ENCODE measurements at places on chromosomes 1 and 21. TPM values are rescaled to one million over a fixed set of nuclear protein-coding genes. Genes with fewer than 3 reads are reported as not detected.

- no peak for DNase-seq
Measured at GRCh38 chr1:244207935-244208244, 156.8 kb downstream of the ZBTB18 start.

DNA sequence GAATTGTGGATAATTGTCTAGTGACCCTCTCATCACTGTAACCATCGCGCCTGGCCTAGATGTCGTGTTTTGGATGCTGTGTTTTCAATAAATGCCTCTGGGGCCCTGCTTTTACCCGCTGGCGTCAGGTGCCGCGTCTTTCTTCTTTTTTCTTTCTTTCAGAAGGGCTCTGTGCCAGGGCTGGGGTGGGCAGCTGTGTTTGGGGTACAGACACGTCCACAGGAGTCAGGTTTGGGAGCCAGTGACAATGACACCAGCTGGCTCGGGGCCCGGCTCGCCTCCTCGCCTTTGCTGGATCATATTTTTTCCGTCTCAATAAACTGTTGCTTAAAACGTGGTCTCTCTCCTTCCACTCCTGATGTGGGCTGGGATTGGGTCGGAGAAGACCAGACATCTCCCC is 16.1 kb downstream of the TMEM201 start:
- no peak for DNase-seq

DNA sequence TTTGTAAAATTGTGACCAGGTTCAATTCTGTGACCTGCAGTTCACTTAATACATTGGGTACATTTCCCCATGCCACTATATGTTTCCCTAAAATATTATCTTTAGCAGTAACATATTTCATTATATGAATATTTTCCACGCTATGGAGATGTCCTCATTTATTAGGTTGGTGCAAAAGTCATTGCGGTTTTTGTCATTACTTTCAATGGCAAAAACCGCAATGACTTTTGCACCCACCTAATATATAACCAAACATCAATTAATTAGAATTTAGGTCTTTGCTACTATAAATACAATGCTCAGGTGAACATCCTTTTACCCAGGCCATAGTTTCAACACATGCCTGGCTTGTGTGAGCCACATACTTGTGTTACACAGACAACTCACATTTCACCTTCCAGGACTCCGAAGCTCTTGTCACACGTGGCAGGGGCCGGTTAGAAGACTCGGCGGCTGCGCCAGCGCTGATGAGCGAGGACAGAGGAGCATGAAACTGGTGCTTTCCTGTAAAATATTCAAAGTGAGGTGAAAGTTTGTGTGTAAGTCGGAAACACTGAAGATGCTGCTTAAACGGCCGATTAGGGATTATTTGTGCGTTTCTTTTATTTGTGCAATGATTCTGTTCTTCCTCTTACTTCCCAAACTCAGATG is 215.5 kb downstream of the KIF26B start:
- DNase-seq, result no peak

DSCAM gene
- not detected for total RNA-seq

DNA sequence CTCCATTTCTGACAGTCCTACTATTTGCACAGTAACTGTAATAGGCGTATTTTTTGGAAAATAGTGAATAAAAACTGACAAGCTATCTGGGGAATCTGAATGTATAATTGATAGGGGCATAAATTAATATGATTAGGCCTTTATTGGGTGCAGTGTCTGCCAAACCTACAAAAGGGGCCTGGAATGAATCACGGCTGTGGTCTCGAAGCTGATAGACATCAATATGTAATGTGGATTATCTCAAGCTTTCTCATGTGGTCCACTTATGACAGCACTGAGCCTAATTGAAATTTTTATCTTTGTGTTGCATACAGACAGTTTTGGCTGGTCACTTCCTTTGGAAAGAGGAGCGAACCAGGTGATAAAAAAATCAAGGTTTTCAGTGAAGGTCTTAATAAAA is 450.4 kb downstream of the GPATCH2 start:
- DNase-seq, result no peak

SPATA6 gene
- total RNA-seq, result 15.2 TPM

GRCh38 chr1:234702342-234703000 is 92.5 kb upstream of the IRF2BP2 start:
- DNase-seq, result peak; percentile 61

DNA sequence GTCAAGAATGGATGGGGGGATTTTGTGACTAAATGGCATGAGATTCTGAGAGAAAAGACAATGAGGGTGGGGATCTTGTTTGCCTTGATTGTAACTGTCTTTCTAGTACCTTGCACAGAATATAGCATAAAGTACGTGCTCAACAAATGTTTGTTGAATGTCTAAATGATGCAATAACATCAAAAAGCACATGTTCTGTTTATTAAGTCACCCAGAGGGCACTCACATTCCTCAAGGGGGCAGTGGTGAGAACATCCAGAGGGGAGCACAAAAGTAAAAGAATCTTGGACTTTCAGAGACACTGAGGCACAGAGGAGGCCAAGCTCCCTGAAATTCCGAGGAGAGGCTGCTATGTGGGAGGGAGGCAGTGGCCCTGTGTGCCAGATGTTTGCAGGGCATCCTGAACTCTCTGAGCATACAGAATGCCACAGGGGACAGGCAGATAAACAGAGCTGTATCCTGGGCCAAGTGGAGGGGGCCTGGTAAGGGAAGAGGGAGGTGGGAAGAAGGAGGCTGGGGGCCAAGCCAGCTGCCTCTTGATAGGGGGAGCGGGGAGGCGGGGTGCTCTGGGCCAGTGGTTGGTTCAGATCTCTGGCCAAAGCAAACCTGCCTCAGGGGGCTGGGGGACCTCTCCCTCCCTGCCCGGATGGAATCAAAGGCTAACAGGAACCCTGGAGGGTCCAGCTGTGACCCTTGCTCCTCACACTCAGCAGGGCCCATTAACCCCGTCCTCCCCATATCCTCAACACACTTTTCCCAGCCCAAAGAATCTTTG is 6.5 kb upstream of the ATP1A2 start:
- no peak for DNase-seq

PDZK1 gene
- total RNA-seq, result 0.65 TPM

KRTAP21-2 gene
- total RNA-seq, result not detected

GRCh38 chr1:33021567-33022431 is 14.9 kb downstream of the AK2 start:
- no peak for DNase-seq

DNA sequence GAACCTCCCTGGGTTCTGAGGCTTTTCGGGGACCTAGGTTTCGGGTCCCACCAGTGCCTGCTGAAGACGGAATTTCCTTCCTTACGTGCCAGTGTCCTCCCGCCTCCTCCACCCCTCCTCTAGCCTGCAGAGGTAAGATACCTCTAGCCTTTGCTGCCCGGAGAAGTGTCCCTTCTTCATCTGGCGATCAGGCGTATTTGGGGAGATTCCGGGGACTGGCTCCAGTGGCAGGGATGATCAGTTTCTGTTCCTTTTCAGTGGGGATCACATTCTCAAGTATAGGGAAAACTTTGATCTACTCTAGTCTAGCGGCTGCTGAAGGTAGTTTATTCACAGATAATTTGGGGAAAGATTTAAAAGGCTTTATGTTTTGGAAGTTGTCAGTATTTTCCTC is 674 bp downstream of the CEP350 start:
- no peak for DNase-seq

GRCh38 chr1:87830432-87830978 is 501.8 kb downstream of the LMO4 start:
- no peak for DNase-seq

GRCh38 chr1:3632298-3632697 is 7.5 kb downstream of the TPRG1L start:
- DNase-seq, result no peak

DNA sequence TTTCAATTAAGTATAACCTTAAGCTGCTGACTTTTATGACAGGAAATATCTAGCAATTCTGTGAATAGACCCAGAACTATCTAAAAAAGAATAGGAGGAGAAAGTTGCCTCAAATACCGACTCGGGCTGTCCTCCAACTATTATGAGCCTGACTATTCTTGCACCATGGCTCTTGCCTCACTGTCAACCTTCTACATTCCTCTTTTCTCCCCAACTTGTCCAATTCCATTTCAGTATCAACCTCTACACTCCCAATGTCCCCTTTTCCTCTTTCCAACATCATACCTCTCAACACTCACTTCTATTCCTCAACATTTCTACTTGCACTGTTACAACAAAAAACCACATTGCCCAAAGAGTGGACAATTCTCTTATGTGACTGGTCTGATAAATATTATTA is 2.3 kb downstream of the ZZZ3 start:
- no peak for DNase-seq

KRTAP13-4 gene
- total RNA-seq, result not detected

DNA sequence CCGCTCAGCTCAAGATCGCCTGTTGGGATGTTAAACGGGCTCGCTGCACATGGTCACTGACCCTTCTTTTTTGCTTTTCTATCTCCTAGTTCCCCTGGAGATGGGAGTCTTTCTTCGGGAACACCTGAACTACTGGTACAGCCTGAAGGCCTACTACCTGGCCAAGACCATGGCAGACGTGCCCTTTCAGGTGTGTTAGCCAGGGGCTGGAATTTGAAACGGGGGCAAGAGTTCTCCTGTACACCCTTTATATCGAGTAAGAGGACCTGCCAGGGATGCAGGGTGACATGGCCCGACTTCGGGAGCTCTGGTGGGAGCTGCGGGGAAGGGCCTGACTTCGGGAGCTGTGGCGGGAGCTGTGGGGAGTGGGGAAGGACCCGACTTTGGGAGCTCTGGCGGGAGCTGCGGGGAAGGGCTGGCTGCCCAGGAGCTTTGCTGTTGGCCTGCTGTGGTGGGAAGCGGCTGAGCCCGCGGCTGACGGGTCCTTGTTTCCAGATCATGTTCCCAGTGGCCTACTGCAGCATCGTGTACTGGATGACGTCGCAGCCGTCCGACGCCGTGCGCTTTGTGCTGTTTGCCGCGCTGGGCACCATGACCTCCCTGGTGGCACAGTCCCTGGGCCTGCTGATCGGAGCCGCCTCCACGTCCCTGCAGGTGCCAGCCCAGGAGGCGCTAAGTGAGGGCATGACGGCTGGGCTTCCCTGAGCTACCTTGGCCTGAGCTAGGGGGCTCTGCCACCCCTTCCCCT is 24.0 kb downstream of the TFF3 start:
- DNase-seq, result no peak

TNFRSF9 gene
- total RNA-seq, result 0.09 TPM

SRSF11 gene
- 68.5 TPM for total RNA-seq

HTR1D gene
- total RNA-seq, result not detected

- DNase-seq, result no peak
Measured at GRCh38 chr1:230174471-230175162, 107.6 kb downstream of the GALNT2 start.

LEFTY1 gene
- total RNA-seq, result not detected

- DNase-seq, result no peak
Measured at GRCh38 chr1:100076744-100077143, 56.0 kb downstream of the SASS6 start.

SAMD11 gene
- 7.5 TPM for total RNA-seq

KCNE1 gene
- 7.5 TPM for total RNA-seq

DNA sequence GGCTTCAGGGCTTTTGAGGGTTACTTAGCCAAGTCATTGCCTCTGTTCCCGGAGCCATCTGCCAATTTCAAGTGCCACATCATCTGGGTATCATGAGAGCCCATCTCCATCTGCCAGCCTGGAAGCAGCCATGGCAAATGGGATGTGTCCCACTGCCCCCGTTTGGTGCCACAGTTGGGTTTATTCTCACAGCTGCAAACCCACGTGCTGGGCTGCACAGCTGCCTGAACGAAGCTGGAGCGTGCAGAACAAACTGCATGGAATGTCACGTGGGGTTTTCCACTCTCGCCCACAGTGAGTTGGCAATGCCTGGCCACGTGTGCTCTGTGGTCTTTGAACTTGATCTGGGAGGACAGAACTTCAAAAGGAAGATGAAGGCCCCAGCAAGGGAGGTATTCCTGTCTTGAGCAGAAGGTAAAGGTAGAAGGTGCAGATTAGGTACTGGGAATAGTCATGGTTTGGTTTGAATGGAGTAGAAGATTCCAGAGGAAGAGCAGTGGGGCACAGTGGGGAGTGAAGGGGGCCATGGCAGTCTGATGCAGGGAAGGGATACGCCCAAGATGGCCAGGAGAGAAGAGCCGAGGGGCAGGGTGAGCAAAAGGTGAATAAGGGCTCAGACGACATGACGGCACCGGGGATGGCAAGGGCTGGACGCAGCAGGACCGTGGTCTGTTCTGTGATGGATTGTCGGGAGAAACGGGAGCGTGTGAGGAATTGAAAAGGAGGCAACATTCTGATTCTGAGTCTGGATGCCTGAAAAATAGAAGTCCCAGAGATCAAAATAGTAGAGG is 222.0 kb downstream of the KAZN start:
- no peak for DNase-seq

CREG1 gene
- total RNA-seq, result 106 TPM

DNA sequence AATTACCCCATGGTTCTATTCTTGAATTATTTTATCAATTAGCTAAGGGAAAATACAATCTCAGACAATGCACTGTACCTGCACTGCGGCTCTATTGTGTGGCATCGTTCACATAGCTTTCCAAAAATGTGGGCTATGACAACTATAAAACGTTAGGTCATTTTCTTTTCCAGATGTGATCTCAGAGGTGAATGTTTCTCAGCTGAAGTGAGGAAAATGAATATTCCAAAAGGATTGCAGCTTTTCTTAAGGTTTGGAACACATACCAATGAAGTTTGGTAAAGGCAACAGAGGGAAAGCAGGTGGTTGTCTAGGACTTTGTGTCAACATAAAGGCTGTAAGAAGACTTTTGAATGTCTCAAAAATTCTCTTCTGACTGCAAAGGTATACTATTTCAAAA is 105.5 kb downstream of the NRIP1 start:
- no peak for DNase-seq

- DNase-seq, result no peak
Measured at GRCh38 chr1:85326336-85326735, 49.9 kb upstream of the BCL10 start.

HCRTR1 gene
- total RNA-seq, result 0.44 TPM

DNA sequence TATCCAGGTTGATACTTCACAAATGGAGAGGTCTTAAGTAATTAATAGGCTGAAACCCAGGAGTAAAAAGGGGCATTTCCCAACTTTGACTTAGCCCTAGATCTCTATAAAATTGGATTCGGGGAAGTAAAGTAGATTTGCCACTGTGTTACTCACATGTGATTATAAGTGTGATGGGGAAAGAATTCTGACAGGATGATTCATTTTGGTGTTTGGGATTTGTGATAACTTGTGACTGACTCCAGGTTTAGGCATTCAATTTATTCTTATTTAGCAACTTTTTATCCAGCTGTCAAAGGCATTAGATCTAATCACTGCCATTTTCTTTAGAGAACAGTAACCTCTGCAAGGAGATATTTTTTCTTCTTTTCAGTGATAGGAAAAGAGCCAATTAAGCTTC is 175.5 kb downstream of the ASTN1 start:
- DNase-seq, result no peak

Data from left cardiac atrium (tissue), 4 donors.